ENCODE measurements at places on chromosomes 2 and 18. TPM values are rescaled to one million over a fixed set of nuclear protein-coding genes. Genes with fewer than 3 reads are reported as not detected.

Gene ACMSD
- not detected for total RNA-seq

Gene SP5
- total RNA-seq = not detected

Gene MOGAT1
- total RNA-seq = not detected

Gene ZNF407
- 23.8 TPM for total RNA-seq

Gene CNRIP1
- total RNA-seq = 42.2 TPM
